ENCODE measurements at places on chromosomes 3 and 15.

GRCh38 chr15:29826908-29827820 is 4.9 kb upstream of the TJP1 start:
- no peak for DNase-seq

GRCh38 chr3:117400303-117400702 is 690.7 kb downstream of the TUSC7 start:
- no peak for DNase-seq

DNA sequence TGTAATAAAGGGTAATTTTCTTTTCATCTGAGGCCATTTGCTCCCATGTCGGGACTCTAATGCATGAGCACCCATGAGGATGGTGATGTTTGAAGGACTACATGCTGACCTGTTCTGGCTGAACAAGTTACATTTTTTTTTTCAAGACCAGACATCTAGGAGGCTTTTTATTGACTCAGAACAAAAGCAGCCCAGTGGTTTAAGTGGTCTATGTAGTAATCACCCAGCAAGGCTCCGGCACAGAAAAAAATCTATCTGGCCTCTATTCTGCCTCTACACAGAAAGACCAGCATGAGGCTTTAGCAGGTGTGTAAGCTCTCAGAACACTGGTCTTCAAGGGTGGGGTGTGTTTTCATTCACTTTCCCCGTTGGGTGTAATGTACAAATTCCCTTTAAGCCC is 95.1 kb upstream of the ZBED2 start:
- no peak for DNase-seq

DNA sequence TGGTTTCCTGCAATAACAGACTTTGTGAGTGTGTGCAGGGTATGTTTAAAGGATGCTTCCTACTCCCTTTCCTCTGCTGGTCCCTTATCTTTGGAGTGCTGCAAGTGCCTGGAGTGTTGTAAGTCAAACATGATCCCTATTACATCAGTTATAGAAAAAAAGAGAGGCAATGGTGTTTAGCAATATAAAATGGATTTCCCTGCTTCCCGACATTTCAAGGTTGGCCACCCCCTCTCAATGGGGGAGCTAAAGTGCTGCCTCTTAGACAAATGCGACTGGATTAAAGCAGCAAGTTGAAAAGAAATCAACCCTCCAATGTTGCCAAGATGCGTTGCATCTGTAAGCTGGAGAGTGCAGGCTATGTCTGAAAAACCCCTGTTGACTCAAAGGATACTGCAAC is 203.1 kb upstream of the WNT5A start:
- DNase-seq, result no peak

GRCh38 chr3:99962703-99963102 is 145.0 kb downstream of the CMSS1 start:
- DNase-seq, result no peak
